ENCODE measurements at places on chromosomes 3 and 15. TPM values are rescaled to one million over a fixed set of nuclear protein-coding genes. Genes with fewer than 3 reads are reported as not detected.

DNA sequence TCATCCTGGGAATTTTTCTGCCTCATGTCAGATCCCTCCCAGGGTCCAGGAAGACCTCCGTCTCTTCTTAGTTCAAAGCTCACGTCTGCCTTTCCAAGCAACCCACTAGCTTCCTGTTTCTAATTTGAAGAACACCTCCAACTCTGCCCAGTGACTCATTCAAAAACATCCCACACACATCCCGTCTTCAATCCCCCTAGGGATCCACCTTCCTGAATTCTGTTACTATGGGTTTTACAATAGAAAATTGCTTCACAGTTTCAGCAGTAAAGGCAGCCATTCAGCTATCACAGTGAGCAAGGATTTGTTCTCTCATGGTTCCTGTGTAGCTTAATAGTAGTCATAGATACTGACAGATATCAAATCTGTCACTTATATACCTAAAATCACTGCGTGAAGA, 308.3 kb upstream of the CCDC54 start:
- DNase-seq = no peak

- no peak for DNase-seq
Measured at GRCh38 chr3:114336122-114336697, 42.4 kb downstream of the TIGIT start.

DNA sequence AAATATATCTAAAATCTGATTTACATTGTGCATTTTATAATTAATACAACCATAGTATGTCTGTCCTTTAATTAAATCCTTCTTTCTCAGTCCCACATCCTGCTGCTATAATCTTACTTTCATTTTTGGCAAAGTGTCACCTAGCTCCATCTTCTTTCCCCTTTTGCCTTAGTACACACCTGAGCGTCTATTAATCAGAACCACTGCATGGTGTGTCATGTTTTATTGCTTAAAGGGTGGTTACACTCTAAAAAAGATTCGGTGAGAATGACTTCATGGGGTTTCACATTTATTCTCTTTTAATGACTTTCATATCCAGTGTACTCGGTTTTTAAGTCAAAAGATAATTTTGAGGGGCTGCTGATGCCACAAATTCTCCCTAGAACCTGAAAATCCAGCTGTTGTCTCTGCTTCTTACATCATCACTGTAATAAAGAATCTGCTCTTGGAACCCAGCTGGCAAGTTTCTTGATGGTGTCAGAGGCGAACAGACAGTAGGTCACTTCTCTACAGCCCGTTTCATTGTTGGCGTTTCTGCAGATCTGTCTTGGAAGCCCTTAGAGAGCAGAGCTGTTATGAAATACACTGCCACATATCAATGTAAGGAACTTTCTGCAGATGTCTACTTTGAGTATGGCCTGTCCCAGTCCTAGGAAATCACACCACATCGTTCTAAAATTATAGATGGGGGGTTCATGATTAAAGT, 99.7 kb downstream of the TIGIT start:
- no peak for DNase-seq

DNA sequence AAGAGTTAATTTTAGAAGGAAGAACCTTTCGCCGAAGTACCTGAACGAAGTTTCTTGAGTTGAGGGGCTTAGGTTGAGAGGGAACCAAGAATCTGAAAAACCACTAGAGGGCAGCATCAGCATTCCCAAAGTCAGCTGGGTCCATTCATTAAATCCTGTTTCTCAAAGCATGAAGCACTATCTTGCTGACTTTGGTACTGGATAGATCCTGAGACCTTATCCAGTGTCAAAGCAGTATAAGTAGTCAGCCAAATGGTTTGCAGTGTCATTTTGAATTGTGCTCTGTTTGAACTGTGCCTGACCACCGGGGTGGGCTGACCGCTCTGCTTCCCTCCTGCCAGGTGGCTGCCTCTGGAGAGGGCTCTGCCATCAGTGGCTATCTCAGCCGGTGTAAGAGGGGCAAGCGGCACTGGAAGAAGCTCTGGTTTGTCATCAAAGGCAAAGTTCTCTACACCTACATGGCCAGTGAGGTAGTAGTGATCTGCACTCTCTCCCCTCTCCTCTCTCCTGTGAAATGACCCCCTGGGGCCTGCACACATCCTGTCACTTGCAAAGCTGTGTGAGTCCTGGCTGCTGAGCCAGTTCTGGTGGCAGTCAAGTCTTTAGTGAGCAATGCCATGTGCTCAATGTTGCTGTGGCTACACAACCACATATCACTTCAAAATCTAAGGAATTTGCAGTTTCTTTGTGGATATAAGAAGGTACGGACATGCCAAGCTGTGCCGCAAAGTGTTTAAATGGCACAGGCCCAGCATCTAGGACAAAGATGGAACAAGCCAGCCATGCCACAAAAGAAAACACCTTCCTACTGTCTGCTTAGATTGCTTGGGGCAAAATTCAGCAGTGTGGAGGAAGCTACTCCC, 21.4 kb upstream of the NR2C2 start:
- DNase-seq = no peak

Gene KLHDC8B
- total RNA-seq = 61.7 TPM

Gene AHSG
- not detected for total RNA-seq

- no peak for DNase-seq
Measured at GRCh38 chr15:71853543-71853942, 43.2 kb downstream of the NR2E3 start.

GRCh38 chr15:41966920-41967465, 5.4 kb downstream of the EHD4 start:
- peak; percentile 44 for DNase-seq

- DNase-seq = no peak
Measured at GRCh38 chr3:121852256-121852655, 17.2 kb downstream of the EAF2 start.
